H1 (cell line): ENCODE measurements at places on chromosomes 2 and 18.

DNA sequence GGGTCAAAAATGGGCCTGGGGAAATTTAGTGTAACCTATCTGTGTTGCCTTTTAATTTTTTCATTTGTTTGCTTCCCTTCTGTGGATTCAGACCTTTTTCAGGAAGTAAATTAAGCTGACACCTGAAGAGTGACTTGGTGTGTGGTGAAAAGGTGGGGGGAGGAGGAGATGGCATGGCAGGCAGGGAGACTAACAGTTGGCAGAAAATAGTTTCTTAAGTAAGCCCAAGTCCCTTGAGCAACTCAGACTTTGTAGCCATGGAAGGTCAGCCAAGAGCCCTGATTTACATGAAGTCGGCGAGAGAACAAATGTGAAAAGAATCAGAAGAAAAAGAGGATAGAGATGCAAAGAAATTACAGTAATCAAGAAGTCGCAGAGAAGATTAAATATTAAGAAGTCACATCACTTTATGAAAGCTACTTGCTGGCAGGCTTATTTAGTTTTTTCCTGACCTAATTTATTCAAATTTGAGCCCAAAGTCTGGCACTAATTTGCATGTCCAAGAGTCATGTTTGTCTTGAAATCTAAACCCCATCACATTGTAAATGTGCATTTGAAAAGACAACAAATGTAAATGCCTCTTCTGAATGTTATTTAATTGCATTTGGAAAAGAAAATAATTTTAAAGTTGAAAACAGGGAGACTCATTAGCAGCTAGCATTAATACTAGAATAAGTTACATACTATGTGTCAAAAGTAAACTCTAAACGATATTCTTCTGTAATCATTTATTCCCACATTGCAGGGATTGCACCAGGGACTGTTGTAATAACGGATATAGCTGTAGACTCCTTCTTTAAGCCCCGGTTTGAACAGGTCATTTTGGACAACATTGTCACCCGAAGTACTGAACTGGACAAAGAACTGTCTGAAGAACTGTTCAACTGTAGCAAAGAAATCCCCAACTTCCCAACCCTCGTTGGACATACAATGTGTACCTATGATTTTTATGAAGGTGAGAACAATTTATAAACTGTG is 19.3 kb downstream of the UPP2 start:
- H3K27me3 ChIP-seq = no peaks in the 10 kb centered on the region
- no peak overlapping the region for H3K4me3 ChIP-seq
- no peak overlapping the region for H3K27ac ChIP-seq
- no peaks in the 10 kb centered on the region for H3K36me3 ChIP-seq
- DNase-seq = no peak

- H3K27ac ChIP-seq = no peak overlapping the region
- H3K36me3 ChIP-seq = no peaks in the 10 kb centered on the region
These were observed 4.9 kb upstream of the PHLPP1 start for GRCh38 chr18:62710417-62710816.

DNA sequence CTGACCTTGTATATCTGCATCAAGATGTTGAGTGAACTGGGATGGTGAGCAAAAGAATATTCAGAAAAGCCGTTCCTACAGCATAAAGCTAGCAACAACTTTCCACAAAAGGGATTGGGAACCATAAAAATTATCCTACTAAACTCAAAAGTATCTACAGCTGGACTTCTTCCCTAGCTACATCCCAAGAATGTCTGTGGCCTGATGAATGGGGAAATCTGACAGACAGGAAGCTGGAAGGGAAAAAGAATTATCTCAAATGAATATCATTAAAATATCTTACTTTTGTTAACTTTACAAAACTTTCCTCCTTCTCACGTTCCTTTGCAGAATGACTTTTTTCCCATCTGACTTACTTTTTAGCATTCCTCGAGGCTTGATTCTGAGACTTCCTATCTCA is 150.9 kb downstream of the PDE11A start:
- no peak overlapping the region for H3K4me3 ChIP-seq
- no peaks in the 10 kb centered on the region for H3K27me3 ChIP-seq
- H3K4me1 ChIP-seq = no peaks in the 10 kb centered on the region
- H3K36me3 ChIP-seq = no peaks in the 10 kb centered on the region
- no peak for DNase-seq

- H3K27me3 ChIP-seq = no peaks in the 10 kb centered on the region
- H3K27ac ChIP-seq = no peak overlapping the region
- H3K4me1 ChIP-seq = peaks cover 2% of the 10 kb centered on the region; the same call in 1 of the 2 replicates
- H3K36me3 ChIP-seq = no peaks in the 10 kb centered on the region
- no peak overlapping the region for H3K4me3 ChIP-seq
These were observed 204.8 kb downstream of the ANAPC1 start for GRCh38 chr2:111679202-111679601.

GRCh38 chr2:215141706-215142105 is 3.3 kb upstream of the ABCA12 start:
- no peaks in the 10 kb centered on the region for H3K27me3 ChIP-seq
- no peaks in the 10 kb centered on the region for H3K4me1 ChIP-seq
- H3K4me3 ChIP-seq = no peak overlapping the region
- no peaks in the 10 kb centered on the region for H3K36me3 ChIP-seq
- no peak overlapping the region for H3K27ac ChIP-seq

GRCh38 chr18:44823782-44824181 is 143.1 kb downstream of the SETBP1 start:
- H3K36me3 ChIP-seq = no peaks in the 10 kb centered on the region
- no peak overlapping the region for H3K27ac ChIP-seq
- no peaks in the 10 kb centered on the region for H3K27me3 ChIP-seq
- no peak overlapping the region for H3K4me3 ChIP-seq
- no peak for DNase-seq

- H3K4me1 ChIP-seq = no peaks in the 10 kb centered on the region
- H3K27me3 ChIP-seq = no peaks in the 10 kb centered on the region
- DNase-seq = no peak
- H3K27ac ChIP-seq = no peak overlapping the region
- H3K36me3 ChIP-seq = no peaks in the 10 kb centered on the region
- H3K4me3 ChIP-seq = no peak overlapping the region
These were observed 8.7 kb upstream of the ADGRF3 start for GRCh38 chr2:26355038-26355995.

GRCh38 chr2:62334440-62335058 is 138.6 kb downstream of the B3GNT2 start:
- no peak overlapping the region for H3K27ac ChIP-seq
- no peaks in the 10 kb centered on the region for H3K27me3 ChIP-seq
- peaks cover 5% of the 10 kb centered on the region; the same call in 1 of the 2 replicates for H3K4me1 ChIP-seq
- H3K4me3 ChIP-seq = no peak overlapping the region

GRCh38 chr18:63422864-63423304 is 608 bp upstream of the VPS4B start:
- no peaks in the 10 kb centered on the region for H3K36me3 ChIP-seq
- no peaks in the 10 kb centered on the region for H3K27me3 ChIP-seq
- H3K27ac ChIP-seq = peak overlapping the region; percentile 92
- peak overlapping the region; percentile 98 for H3K4me3 ChIP-seq
- no peak for DNase-seq

GRCh38 chr18:24987303-24988252 is 364.4 kb downstream of the ZNF521 start:
- DNase-seq = no peak
- peaks cover 4% of the 10 kb centered on the region; the same call in 1 of the 2 replicates for H3K4me1 ChIP-seq
- H3K27ac ChIP-seq = no peak overlapping the region

GRCh38 chr18:22300665-22301636 is 116.8 kb downstream of the CTAGE1 start:
- H3K27ac ChIP-seq = no peak overlapping the region
- no peaks in the 10 kb centered on the region for H3K4me1 ChIP-seq
- H3K4me3 ChIP-seq = no peak overlapping the region
- no peak for DNase-seq
- no peaks in the 10 kb centered on the region for H3K27me3 ChIP-seq
- no peaks in the 10 kb centered on the region for H3K36me3 ChIP-seq

DNA sequence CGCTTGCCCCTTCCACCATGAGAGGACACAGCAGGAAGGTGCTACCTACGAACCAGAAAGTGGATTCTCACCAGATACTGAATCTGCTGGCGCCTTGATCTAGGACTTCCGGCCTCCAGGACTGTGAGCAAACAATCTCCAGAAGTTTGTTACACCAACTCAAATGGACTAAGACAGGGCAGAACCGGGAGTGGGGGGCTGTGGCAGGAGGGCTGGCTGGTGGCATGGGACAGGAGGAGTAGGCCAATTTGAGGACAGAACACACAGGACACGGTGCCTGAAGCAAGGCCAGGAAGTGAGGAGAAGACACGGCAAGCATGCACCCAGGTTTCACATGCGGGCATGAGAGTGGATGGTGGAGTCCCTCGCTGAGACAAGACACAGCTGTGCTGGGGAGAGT is 40.1 kb downstream of the CRACDL start:
- no peaks in the 10 kb centered on the region for H3K4me1 ChIP-seq
- H3K27ac ChIP-seq = no peak overlapping the region
- no peaks in the 10 kb centered on the region for H3K36me3 ChIP-seq
- H3K27me3 ChIP-seq = no peaks in the 10 kb centered on the region
- no peak overlapping the region for H3K4me3 ChIP-seq

GRCh38 chr18:11673560-11673959 is 15.5 kb upstream of the GNAL start:
- H3K27me3 ChIP-seq = no peaks in the 10 kb centered on the region; the same call in 1 of the 2 replicates
- H3K27ac ChIP-seq = no peak overlapping the region
- DNase-seq = peak; percentile 24
- no peaks in the 10 kb centered on the region for H3K36me3 ChIP-seq
- no peaks in the 10 kb centered on the region; the same call in 1 of the 2 replicates for H3K4me1 ChIP-seq

DNA sequence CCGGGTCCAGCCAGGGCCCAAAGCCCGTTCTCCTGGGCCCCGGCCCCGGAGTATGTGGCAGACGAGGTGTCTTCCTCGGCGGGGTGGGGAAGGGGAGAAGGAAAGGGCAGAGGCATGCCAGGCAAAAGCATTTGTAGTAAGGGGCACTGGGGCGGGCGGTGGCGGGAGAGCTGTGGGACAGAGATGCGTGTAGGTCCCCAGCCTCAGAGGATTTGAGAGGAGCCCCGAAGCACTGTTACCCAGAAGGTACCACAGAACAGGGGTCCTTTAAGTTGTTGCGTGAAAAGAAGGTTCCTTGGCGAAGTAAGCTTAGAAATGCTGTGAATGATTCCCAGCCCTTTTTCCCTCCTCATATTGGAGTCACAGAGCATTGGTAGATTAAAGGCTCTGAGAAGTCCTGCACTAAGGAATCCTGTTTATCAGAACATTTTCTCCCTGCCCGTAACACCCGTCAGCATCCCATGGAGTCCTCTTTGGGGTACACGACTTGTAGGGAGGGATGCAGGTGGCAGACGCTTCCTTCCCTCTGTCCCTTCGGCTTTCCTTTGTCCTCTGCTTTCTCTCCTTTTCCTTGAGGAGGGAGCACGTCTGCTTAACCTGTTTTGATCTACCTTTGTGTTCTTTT is 12.5 kb downstream of the GAREM2 start:
- no peaks in the 10 kb centered on the region for H3K4me1 ChIP-seq
- H3K27ac ChIP-seq = 0 out of 2 replicates have a peak overlapping the region, but pooled peaks have one; percentile 28
- DNase-seq = no peak
- 0 out of 2 replicates have a peak, but pooled peaks cover under 1% of the 10 kb centered on the region for H3K36me3 ChIP-seq

- no peak for DNase-seq
- H3K4me1 ChIP-seq = peaks cover 4% of the 10 kb centered on the region
- H3K36me3 ChIP-seq = no peaks in the 10 kb centered on the region
- no peaks in the 10 kb centered on the region for H3K27me3 ChIP-seq
- H3K27ac ChIP-seq = no peak overlapping the region
These were observed 5.5 kb upstream of the ARL4C start for GRCh38 chr2:234502285-234502918.

- H3K4me1 ChIP-seq = no peaks in the 10 kb centered on the region
- no peak for DNase-seq
- H3K27me3 ChIP-seq = no peaks in the 10 kb centered on the region
- no peak overlapping the region for H3K4me3 ChIP-seq
These were observed 1038.3 kb downstream of the DPP10 start for GRCh38 chr2:115480741-115481140.

GRCh38 chr2:69012310-69013141 is 453 bp upstream of the ANTXR1 start:
- no peaks in the 10 kb centered on the region for H3K27me3 ChIP-seq
- H3K36me3 ChIP-seq = no peaks in the 10 kb centered on the region
- H3K4me3 ChIP-seq = peak overlapping the region; percentile 98
- H3K4me1 ChIP-seq = peaks cover 4% of the 10 kb centered on the region; the same call in 1 of the 2 replicates
- H3K27ac ChIP-seq = no peak overlapping the region

GRCh38 chr18:71287268-71287667 is 998.4 kb downstream of the SOCS6 start:
- H3K27me3 ChIP-seq = no peaks in the 10 kb centered on the region
- no peaks in the 10 kb centered on the region for H3K36me3 ChIP-seq
- no peak for DNase-seq
- no peak overlapping the region for H3K27ac ChIP-seq
- H3K4me1 ChIP-seq = no peaks in the 10 kb centered on the region
- no peak overlapping the region for H3K4me3 ChIP-seq

GRCh38 chr18:23547846-23548245 is 38.5 kb downstream of the NPC1 start:
- H3K4me3 ChIP-seq = no peak overlapping the region
- H3K36me3 ChIP-seq = peaks cover 12% of the 10 kb centered on the region
- H3K27ac ChIP-seq = no peak overlapping the region
- DNase-seq = no peak
- H3K27me3 ChIP-seq = no peaks in the 10 kb centered on the region
- no peaks in the 10 kb centered on the region for H3K4me1 ChIP-seq

DNA sequence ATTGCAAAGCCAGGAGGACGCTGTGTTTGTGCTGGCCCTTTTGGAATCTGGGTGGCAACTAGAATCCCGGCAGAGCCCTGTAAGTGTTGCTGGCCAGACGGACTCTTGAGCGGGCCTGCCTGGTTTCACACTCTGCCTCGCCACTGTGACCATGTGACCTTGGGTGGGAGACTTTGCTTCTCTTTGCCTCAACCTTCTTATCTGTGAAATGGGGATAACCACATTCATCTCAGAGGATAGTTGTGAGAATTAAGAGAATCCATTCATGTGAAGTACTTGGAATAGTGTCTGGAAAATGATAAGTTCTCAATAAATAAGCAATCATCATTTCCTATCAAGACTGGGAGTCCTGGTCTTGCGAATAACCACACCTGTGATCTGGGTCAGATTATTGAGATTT is 105.6 kb downstream of the LIPG start:
- no peaks in the 10 kb centered on the region for H3K27me3 ChIP-seq
- no peak overlapping the region for H3K27ac ChIP-seq
- H3K4me1 ChIP-seq = peaks cover 13% of the 10 kb centered on the region; the same call in 1 of the 2 replicates
- H3K4me3 ChIP-seq = no peak overlapping the region

DNA sequence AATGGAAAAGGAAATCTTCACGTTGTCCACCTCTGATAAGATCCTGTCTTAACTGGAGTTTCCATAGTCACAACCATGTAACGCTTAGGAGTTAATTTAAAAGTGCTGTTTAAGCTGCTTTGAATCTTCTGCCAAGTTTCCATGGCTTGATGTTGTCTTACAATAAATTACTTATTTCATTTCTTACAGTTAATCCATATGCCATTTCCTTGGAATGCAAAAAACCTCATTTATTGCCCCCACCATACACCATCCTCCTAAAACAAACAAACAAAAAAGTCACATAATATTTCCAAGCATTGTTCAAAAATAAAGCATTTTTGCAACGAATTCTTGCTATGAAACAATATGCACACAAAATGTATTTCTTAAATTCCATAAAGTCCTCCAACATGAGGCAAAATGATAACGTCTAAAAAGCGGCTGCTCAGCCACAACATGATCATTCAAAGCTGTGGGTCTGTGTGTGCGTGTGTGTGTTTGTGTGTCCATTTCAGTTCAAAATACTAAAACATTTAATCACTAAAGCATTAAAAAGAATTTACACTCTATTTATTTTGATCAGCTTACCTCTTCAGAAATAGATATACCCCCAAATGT is 46.8 kb upstream of the PXDN start:
- no peak overlapping the region for H3K4me3 ChIP-seq
- no peak for DNase-seq
- H3K27ac ChIP-seq = no peak overlapping the region
- H3K36me3 ChIP-seq = no peaks in the 10 kb centered on the region

GRCh38 chr2:162390801-162391200 is 46.9 kb downstream of the GCA start:
- no peak for DNase-seq
- no peak overlapping the region for H3K27ac ChIP-seq
- no peak overlapping the region for H3K4me3 ChIP-seq
- H3K36me3 ChIP-seq = no peaks in the 10 kb centered on the region
